ENCODE measurements at places on chromosomes 6 and 20.

- no peak for DNase-seq
Measured at GRCh38 chr20:45052698-45053429, 48.1 kb downstream of the KCNS1 start.

GRCh38 chr6:27668442-27669294 lies 195.8 kb upstream of the ZNF184 start:
- DNase-seq: peak; percentile 77

- DNase-seq: no peak
Measured at GRCh38 chr6:122476131-122476530, 4.5 kb upstream of the SERINC1 start.

- DNase-seq: no peak
Measured at GRCh38 chr6:33897189-33897780, 93.5 kb upstream of the MLN start.

GRCh38 chr6:88220493-88220892 lies 54.3 kb upstream of the CNR1 start:
- no peak for DNase-seq

DNA sequence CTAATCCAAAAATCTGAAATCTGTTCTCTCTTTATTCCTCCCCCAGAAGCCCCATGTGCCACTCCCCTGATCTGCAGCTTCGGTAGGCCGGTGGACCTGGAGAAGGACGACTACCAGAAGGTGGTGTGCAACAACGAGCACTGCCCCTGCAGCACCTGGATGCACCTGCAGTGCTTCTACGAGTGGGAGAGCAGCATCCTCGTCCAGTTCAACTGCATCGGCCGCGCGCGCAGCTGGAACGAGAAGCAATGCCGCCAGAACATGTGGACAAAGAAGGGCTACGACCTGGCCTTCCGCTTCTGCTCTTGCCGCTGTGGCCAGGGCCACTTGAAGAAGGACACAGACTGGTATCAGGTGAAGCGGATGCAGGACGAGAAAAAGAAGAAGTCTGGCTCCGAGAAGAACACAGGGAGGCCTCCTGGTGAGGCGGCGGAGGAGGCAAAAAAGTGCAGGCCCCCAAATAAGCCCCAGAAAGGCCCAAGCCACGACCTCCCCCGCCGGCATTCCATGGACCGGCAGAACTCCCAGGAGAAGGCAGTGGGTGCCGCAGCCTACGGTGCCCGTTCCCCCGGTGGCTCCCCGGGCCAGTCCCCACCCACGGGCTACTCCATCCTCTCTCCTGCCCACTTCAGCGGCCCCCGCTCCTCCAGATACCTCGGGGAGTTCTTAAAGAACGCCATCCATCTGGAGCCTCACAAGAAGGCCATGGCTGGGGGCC lies 31.5 kb downstream of the HECA start:
- no peak for DNase-seq

DNA sequence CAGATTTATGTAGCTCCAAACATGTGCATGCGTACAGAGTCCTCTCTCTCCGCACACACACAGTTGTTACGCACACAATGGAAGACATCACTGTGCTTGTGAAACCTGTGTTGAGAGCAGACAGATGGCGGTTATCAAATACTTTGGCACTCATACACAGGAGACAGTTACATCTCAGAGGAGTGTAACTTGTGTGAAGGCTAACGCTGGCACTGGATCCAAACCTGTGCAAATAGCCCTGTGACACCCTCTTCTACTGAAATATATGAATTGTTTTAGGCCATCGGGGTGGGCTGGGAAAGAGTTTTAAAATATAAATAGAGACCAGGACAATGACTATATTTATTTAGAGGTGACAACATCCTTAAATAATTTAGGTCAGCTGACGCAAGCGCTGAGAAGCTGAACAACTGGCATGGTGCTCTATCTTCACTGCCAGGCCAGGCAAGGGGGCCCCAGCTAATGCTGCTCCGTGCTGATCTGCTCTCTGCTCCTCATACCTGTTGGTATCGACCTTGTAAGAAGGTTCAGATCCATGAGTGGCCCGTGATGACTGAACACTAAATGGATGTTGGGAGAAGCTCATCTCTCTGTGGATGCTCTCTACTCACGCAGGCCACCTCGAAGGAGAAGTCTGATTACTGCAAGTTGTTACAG lies 69.4 kb downstream of the FOXC1 start:
- DNase-seq: no peak

DNA sequence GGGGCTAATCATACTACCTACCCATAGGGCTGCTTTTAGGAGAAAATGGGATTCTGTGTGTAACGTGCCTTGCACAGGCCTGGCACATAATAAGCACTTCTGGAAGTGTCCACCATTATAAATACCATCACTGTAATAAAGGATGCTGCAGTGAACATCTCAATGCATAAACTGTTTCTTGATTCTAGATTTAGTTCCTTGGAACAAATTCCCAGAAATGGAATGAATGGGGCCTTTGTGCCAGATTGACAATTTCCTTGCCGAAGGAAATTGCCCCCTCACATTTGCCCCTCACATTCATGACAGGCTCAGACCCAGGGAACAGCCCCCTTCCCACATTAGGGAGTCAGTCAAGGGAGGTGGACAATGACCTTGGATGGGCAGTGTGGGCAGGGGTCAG lies 29.2 kb downstream of the BPIFB4 start:
- no peak for DNase-seq

DNA sequence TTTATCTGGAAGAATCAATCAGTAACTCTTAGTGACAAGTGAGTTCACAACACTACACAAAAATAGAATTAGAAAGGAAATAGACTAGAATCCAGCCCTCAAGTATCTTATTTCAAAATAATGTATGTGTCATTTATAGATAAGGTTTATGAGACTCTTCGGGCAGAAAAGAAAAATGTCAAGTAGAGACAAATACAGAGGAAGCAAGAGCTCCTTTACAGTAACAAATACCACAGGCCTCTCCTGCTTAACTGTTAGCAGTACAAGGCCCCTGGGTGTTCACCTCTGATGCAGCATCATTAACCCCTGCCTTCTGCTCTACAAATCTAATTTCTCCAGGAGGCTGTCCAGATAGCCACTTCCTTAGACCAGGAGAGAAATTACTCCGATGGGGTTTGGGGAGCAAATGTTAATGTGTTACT lies 76.7 kb downstream of the UBE3D start:
- no peak for DNase-seq

DNA sequence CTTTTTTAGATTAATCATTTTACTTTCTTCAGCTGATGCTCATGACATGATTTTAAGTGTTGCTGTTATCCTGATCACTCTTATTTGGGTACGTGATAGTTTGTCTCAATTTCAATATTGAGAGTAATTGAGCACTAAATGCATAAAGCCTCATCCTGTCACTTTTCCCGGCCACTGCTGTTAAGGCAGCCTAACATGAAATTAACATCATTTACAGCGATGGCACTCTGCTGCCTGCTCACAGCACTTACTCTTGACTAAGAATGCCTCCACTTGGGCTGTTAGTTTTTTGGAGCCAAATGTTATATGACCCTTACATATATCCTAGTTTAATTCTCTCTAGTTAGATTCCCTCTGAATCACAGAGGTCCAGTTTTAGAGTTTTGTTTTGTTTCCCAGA lies 107.3 kb downstream of the SLX4IP start:
- no peak for DNase-seq

DNA sequence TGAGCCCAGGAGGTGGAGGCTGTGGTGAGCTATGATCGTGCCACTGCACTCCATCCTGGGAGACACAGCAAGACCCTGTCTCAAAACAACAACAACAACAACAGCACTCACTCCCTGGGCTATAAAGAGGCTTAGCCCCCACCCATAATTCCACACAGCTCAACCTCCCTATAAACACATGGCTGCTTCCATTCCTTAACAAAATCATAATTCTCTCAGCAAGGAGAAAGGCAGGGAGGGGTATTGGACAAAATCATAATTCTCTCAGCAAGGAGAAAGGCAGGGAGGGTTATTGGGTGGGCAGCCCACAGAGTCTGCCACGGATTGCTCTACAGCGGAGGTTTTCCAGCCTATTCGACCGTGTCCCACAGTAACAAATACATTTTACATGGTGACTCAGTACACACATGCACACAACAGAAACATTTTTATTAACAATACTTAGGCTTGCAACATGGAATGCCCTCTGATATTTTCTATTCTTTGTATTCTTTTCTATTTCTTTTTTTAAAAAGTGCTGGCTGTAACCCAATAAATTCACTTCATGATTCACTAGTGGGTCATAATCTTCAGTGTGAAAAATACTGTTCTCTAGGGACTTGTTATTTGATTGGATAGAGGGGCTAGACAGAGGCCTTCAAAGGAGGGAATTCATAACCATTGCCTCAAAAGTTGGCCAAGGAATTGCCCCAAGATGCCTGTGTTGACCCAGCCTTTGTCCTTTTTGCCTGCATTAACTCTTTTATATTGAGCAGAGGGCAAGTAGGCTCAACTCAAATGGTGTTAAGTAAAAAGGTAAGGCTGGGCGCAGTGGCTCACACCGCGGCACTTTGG lies 50.6 kb upstream of the ZMYND8 start:
- DNase-seq: no peak

DNA sequence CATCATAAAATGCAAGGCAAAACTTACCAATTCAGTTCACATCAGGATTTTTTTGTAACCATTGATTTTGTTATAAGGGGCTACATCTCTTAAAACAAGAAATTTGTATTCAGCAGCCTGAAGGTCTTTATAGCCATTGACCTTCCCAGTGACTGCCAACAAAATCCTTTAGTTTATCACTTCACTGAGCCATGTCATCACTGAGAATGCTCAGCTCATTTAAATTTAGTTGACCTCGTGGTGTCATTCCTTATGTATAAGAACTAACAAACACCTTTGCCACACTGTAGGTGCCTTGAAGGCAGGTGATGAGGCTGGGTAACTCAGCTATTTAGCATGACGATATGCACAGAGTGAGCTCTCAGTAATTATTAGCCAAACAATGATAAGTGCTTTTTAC lies 77.7 kb downstream of the GRM1 start:
- DNase-seq: no peak

- no peak for DNase-seq
Measured at GRCh38 chr6:147178355-147178754, 25.9 kb upstream of the STXBP5 start.

- DNase-seq: no peak
Measured at GRCh38 chr6:73610444-73611275, 43.1 kb downstream of the SLC17A5 start.

DNA sequence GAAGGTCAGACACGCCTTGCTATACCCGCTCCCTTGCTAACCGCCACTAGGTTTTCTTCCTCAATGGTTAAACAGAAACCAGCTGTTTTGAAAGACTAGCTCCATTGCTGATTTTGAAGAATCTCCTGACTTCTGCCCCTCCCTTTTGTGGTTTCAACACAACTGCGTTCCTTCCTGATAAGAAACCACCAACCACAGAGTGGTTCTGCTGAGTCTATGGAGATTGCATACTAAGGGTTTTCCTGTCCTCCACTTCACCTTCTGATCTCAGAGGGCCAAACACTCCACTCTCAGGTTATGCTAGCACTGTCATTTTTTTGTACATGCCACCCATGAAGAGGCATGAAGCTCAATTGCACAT lies 207.9 kb downstream of the MYLK4 start:
- peak; percentile 14 for DNase-seq

DNA sequence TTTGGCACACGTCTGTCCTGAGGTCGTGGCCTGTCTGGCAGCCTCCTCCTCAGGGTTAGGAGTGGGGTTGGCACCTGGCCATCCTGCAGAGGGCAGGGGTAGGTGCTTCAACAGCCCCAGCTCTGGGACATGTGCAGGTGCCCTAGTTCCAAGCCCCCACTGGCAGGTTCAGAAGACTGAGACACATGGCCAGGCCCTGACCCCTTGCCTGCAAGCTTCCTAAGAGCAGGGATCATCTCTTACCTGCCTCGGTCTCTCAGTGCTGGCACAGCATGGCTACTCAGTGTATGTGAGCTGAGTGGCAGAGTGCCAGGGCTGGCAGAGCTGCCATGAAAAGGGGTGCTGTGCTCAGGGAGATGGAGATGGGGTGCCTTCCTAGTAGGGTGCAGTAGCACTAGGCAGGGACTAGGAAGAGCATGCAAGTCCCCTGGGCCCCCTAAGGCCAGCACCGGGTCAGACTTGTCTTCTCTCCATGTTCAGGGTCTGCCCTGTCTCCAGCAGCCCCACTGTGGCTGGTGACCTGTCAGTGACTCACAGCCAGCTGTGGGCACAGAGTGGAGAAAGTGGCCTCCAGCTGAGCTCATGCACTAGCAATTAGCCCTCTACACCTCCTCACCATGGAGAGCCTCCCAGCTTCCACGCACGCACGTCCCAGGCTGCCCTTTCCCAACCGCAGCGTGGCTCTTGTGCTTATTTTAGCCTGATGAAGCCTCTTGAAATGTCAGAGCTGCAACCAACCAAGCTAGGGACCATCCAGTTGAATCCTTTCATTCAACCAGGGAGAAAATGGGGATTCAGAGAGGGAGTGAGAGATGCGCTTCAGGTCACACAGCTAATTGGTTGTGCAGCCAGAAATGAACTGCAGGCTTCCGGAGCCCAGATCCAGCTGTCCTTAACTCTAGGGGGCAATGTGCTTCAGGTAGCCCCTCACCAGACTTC lies 116.6 kb downstream of the MRPL14 start:
- DNase-seq: no peak

All from activated naive CD4-positive, alpha-beta T cell treated with anti-CD3 and anti-CD28 coated beads, Interleukin-2, amount 50 U/mL, for 72 hours (primary cell).